Suppressor macrophage (primary cell): ENCODE measurements at places on chromosomes 7 and 10.

DNA sequence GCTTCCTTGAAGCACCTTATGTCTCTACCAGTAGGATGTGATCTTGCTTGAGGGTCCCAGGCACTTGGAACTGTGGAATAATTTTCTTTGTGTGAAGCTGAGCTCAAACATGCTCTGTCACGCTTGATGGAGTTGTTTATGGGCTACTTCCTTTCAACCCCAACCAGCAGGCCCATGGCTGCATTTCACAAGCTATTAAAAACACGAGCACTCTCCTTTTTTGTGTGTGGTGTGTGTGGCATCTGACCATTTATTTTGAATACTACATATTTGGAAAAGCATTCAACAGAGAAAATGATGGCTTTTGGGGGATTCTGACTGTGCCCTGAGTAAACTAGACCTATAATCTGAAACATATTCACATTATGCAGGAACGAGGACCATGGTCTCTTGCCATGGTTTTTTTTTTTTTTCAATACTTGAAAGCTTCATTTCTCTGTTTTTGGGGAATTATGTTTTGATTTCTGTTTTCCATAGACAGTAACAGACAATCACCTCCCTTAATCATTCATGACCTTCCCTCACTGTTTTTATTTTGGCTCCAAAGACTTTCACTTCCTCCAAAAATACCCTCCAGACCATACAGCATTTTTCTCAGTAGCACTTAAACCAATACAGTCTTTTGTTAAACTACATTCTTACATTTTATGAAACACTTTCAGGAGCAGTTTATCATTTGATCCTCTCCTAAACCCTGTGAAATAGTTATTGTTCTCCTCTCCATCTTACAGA lies 233.6 kb upstream of the BMPER start:
- no peak for DNase-seq

DNA sequence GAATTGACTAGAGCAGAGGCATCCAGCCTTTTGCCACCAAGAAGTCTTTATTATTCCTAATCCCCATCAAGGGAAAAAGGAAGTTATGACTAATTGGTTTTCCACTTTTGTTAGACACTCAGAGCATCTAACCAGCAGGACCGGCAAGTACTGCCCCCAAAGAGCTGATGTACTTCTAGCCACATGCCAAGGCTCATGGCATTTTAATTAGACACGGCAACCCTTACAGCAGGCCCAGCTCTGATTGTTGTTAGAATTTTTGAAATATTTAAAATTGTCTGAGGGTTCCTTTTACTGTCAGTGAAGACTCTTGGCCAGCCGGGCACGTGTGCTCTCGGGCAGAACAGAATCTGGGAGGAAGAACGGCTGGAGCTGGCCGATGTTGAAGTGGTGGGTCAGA lies 114.8 kb downstream of the SPAG6 start:
- DNase-seq: no peak

DNA sequence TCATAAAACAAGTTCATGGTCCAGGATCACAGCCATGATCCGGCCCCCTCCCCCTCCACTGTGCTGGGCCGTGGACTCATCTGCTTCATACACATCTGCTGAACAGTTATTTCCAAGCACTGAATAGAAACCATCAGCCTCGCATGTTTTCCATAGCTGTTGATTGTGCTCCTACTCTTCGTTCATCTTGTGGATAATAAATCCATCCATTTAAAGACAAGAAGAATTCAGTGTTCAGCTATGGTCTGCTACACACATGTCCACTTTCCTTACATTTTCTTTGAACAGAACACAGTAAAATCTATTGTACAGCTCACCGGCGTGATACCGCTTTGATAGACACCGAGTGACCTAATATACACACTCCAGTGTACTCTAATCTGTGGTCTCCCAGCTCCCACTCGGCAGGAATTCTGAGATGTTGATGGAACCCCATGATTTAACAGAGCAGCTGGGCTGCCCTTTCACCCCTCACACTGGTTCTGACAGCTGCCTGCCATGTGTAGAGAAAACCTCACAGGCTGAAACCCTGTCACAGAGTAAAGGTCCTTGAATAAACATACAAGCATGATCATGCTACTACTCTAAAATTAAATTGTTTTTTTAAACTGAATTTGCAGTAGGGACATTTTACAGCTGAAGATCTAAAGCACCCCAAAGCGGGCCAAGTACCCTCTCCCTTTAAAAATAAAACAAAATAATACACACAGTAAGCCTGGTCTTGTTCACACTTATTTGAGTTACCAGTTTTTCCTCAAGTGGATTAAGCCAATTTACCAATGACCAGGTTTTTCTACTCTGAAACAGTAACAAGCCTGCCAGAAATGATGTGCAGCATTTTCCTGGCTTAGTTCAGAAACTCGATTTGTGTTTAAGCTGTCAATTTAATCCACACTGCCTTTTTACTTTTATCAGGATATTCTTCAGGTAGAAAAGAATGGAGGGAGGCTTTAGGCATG lies 95.1 kb upstream of the FZD1 start:
- no peak for DNase-seq

GRCh38 chr7:100090527-100091410 lies 2.0 kb downstream of the COPS6 start:
- DNase-seq: no peak

- no peak for DNase-seq
Observed at GRCh38 chr7:51035716-51036115, 253.0 kb upstream of the GRB10 start.

GRCh38 chr10:119139464-119140067 lies 25.9 kb downstream of the SFXN4 start:
- no peak for DNase-seq

- DNase-seq: no peak
Observed at GRCh38 chr10:45183174-45183573, 132.2 kb downstream of the OR13A1 start.

DNA sequence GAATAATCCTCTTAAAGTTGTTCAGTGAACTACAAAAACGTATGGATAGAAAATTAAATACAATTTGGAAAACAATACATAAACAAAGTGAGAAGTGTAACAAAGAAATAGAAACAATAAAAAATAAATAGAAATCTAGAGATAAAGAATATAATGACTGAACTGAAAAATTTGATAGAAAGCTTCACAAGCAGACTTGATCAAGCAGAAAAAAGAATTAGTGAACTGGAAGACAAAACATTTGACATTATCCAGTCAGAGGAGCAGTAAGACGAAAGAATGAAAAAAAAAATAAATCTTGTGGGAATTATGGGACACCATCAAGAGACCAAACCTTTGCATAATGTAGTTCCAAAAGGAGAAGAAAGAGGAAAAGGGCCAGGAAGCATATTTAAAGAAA lies 32.4 kb upstream of the NPY start:
- no peak for DNase-seq

DNA sequence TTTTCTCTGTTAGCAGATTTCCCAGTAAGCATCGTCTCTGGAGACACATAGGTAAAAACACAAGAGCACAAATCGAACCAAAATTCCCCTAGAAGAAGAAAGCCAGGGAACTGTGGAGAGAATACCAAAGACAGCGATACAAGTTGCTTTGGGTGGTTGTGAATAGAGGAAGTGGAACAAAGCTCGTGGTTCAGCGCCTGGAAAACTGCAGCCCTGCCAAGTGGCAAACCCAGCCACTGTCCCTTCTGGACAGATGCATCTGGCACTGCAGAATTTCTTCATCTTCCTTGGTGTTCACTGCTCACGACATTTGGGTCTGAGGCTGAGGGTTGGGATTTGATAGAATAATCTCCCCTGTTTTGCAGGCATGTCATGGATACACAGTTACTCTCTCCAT lies 733.8 kb downstream of the PARD3 start:
- peak; percentile 39 for DNase-seq

GRCh38 chr7:44184873-44185446 lies 4.3 kb downstream of the GCK start:
- DNase-seq: no peak

- DNase-seq: no peak
Observed at GRCh38 chr7:71817916-71818315, 594.2 kb downstream of the CALN1 start.

DNA sequence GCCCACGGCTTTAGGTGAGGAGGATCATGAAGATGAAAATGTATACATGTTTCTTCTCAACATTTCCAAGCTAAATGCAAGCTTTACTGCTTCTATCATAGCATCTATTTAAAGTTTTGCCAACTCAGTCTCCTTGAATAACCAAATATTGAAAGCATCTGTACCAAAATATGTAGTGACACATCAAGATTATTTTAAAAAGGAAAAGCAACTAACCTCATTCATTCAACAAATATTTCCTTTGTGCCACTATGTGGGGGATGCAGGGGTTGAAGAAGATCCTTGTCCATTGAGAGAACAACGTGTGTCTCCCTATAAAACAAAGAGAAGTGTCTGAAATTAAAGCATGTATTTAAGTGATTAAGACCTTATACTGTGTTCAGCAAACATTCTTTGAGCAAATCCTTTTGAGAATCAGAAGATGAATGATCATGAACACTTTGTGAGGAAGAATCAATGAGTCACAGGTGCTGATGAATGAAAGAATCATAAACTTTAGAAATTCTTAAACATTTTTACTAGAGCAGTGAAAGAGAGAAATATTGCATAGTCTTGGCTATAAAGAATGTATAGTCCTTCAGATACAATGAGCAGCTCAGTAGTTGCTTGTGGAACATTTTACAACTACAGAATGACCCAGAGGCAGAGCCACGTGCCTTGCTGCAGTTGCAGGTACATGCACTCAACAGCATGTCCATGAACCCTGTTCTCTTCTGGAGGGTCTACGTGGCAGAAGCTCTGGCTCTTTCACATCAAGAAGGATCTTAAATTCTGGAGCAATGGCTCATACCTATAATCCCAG lies 13.9 kb downstream of the TAS2R60 start:
- no peak for DNase-seq

GRCh38 chr7:55483046-55483445 lies 89.3 kb downstream of the VOPP1 start:
- no peak for DNase-seq

DNA sequence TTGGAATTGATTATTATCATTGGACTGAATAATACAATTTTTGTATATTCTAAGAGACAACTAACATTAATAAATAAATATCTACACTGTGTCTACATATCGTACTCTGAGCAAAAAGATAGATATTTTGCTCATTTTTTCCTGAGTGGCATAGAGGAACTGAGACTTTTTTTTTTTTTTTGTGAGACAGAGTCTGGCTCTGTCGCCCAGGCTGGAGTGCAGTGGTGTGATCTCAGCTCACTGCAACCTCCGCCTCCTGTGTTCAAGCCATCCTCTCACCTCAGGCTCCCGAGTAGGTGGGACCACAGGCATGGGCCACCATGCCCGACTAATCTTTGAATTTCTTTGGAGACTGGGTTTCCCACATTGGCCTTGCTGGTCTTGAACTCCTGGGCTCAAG lies 14.0 kb downstream of the KMT2E start:
- DNase-seq: no peak

DNA sequence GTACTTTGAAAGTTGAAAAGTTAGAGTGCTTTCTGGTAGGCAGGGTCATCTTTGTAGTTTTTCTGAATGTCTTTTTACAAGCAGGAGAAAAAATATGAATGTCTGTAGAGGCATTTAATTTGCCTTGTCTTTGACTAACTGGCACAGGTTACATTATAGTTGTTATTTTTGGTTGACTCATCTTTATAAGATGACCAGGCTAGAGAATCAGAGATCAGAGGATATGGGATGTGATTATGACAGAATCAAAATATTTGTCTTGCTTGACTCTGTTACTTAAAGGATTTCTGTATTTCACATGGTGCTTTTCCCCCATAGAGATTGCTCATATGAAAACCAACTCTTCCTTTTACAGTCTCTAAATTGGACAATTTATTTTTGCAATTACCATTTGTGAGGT lies 2.4 kb downstream of the ZMYND11 start:
- DNase-seq: no peak

- DNase-seq: peak; percentile 12
Observed at GRCh38 chr7:27581119-27581518, 81.6 kb downstream of the HIBADH start.

- DNase-seq: no peak
Observed at GRCh38 chr7:151142686-151143040, 24.8 kb downstream of the GBX1 start.

DNA sequence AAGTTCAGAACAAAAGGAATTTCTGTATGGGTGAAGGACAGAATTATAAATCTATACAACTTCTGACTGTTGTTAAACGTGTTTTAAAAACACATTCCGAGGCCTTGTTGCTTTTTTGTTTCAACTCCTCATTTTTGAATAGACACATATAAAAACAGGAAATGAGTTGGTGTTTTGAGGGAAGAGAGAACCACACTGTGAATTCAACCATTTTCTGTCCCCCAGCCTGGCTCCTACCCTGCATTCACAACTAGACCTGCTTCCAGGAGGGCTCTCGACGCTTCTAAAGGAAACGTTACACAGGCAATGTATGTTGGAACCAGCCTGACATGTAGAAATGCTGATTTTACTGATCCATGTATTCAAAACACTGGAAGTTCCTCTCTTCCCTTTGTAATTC lies 76.5 kb downstream of the OR13A1 start:
- DNase-seq: no peak

GRCh38 chr7:81865754-81866153 lies 95.9 kb upstream of the HGF start:
- no peak for DNase-seq

- DNase-seq: no peak
Observed at GRCh38 chr7:22346383-22347107, 10.4 kb downstream of the RAPGEF5 start.

GRCh38 chr7:101935521-101936141 lies 118.2 kb downstream of the CUX1 start:
- DNase-seq: no peak

- no peak for DNase-seq
Observed at GRCh38 chr7:76351372-76351771, 7.4 kb downstream of the YWHAG start.

DNA sequence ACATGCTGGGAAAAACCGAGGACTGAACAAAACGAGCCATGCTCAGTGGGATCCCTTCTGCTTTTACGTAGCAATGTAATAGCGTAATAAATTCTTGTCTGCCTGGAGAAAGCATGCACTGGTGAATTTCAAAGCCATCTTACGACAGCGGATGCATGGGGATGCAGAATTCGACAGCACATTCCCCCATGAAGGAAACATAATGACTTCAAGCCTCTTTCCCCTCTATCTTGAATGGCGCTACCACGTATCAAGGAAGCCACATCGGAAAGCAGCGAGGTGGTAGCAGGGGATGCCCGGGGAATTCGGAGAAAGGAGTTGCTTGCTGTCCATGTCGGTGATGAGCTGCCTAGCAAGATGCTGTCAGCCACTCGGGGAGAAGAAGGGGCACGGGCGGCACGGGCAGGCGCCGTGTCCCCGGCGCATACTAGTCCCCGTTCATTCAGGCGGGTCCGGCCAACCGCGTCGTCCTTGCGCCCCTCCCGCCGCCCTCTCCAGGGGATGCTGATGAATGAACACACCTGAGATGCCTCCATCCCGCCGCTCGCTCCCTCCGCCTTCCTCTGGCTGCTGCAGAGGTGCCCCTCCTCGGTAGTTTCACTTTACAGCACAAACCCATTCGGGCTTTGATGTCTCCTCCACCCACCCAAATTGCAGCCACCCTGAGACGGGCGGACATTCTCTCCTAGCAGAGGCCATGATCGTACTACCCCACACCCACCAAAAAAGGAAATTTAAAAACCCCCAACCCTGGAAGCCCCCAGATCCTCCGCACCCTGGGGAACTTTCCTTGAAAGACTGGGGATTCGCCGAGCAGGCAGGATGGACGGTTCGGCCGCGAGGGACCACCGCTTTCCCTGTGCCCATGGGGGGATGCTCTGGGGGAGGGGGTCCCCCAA lies 644 bp downstream of the SORBS1 start:
- peak; percentile 19 for DNase-seq
